ENCODE measurements at places on chromosomes 6 and 20. TPM values are rescaled to one million over a fixed set of nuclear protein-coding genes. Genes with fewer than 3 reads are reported as not detected.

SEC23B gene
- total RNA-seq = 39.6 TPM

ASIP gene
- 0.32 TPM for total RNA-seq

KAT14 gene
- total RNA-seq = 17.8 TPM

ULBP3 gene
- 18.0 TPM for total RNA-seq

CCDC28A gene
- 7.0 TPM for total RNA-seq

SCGN gene
- total RNA-seq = not detected

HRH3 gene
- not detected for total RNA-seq

SCRT2 gene
- not detected for total RNA-seq

SDCBP2 gene
- total RNA-seq = 2.1 TPM

PNPLA1 gene
- total RNA-seq = not detected

AFDN gene
- total RNA-seq = 52.6 TPM

AKAP7 gene
- 3.2 TPM for total RNA-seq

MRAP2 gene
- 0.32 TPM for total RNA-seq

PSORS1C2 gene
- not detected for total RNA-seq

GABRR2 gene
- 0.16 TPM for total RNA-seq
